Stimulated activated CD8-positive, alpha-beta memory T cell treated with anti-CD3 and anti-CD28 coated beads, Interleukin-4, amount 100 ng/mL, for 48 hours (primary cell): ENCODE measurements at places on chromosomes 16 and 17.

DNA sequence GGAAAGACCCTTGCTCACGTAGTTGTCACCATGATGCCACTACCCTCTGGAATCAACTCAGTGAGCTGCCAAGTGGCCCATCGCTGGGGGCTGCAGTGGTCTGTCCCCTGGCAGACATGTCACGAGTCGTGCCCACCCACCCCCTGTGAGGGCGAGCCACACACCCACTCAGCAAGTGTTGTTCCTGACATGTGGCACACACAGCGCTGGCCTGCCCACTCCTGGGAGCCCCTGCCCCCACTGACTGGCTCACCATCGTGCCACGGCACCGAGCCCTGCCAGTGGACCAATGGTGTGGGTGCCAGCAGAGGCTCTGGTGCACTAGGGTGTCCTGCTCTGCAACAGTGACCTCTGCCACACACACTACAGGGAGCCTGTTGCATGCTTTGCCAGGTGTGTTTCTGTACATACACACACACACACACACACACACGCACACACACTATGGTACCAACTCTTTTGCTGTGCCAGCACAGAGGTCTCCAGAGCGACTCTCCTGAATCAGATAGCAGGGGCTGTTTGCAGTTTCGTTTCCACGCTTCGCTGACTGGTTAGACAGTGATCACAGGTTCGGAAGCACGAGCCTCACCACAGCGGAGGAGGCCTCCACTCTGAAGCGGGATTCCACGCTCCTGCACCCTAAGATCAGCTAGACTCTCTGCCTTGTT is 7.7 kb downstream of the RTN4RL1 start:
- DNase-seq = no peak

GRCh38 chr17:65514082-65514481 is 47.4 kb downstream of the AXIN2 start:
- no peak for DNase-seq

DNA sequence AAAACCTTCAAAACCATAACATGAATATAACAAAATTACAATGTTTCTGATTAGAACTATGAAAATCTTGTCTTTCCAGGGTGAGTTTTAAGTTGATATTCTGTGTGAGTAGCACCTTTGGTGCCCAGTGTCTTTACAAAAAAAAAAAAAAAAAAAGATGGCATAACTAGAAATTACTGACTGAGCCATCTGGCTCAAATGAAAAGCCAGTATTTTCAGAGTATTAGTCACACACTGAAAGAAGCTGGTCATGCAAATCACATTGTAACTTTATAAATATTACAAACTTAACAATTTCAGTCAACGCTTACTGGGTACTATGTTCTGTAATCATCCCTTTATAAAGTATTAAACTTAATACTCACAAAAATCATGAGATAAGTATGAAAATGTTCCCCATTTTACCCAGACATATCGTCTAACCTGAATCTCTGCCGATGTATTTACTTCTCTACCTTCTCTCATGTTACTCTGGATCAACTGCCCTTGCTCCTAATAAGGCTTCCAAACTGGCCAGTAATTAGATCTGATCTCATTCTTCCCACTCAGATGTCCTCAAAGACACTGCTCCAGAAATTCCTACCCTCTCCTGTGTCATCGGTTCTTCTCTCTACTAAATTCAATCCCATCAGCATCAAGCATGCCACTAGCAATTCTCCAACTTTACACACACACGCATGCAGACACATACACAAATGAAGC is 25.4 kb downstream of the UBE2G1 start:
- no peak for DNase-seq

DNA sequence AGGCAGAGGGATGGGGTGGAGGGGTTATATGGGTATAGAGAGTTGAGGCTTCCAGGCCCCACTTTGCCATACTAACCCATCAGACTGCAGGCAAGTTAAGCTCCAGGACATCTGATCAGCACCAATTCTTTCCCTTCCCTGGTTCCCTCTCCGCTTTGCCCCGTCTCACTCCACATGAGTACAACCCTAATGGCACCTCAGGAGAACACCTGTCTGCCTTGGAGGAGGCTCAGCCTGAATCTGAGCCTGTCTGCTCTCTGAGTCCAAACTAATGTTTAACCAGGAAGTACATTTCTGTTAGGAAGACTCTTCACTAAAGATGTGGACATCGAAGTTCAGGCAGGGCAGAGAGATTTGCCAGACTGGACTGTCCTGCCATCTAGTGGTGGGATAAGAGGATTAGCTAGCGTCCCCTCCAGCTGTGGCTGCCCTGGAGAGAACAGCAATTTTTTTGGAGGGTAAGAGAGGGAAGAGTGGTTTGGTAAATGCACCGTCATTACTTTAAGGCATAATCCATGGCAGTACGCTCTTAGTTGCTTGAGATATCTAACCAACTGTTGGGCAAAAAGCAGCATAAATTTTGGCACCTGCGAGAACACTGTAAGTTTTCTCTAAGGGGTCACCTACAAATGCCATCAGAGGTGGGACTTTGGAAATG is 29.2 kb upstream of the LRRC75A start:
- peak; percentile 69 for DNase-seq

DNA sequence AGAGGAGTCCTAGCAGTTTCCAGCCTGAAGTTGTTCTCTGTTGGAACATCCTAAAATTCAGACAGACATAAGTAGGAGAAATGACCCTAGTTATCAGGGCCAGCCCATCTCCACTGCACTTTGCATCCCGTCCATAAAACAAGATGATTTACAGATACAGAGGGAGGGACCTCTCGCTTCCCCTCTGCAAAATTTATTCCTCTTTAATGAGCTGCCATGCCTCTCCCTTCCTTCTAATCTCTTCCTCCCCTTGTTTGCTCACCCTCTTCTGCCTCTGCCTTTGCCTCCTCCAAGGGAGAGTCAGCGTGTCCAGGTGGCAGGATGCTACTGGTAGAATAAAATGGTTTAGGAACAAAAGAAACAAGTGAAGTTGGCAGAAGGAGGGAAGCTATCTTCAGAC is 351.3 kb downstream of the SOX9 start:
- DNase-seq = no peak

DNA sequence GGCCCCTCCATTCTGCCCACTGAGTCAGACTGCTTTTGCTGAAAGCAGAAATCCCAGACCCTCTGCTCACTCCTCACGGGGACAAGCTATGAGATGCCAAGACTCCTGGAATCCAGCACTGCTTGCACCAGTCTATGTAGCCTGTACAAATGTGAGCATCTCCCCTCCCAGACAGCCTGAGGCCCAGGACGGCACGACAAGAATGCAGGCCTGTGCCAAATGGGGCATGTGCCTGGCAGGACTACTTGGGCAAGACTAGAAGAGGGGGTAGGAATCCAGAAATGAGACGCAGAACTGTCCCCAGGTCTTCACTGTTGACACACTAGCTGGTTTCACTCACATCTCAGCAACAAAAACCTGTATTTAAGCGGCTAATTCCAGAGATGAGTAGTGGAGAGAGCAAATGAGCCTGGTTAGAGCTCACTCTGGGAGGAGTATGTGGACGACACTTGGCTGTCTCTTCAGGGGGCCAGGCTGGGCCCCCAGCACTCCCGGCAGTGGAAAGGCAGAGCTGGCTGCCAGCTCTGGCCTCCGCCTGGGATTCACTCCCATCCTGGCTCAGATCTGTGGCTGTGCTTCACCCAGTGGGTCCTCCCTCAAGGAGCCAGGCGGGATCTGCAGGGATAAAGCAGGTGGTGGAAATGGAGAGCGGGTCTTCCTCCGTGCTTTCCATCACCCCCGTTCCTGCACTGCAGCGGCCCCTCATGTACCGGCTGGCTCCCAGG is 2.9 kb upstream of the MYO1C start:
- no peak for DNase-seq

DNA sequence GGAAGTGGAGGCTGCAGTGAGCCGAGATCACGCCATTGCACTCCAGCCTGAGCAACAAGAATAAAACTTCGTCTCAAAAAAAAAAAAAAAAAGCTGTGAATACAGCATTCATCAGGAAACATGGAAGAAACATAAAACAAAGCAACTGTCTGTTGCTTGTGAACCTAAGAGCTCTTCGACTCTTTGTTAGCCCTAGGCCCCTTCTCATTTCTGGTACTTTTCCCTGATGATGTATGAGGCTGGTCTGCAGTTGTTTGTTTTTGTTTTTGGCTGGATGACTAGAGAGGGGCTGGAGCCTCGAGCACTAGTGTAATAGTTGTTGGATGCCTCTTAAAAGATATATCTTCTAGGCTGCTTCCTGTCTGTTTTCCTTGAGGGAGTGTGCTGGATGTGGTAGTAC is 113.5 kb downstream of the MAP2K6 start:
- DNase-seq = no peak

DNA sequence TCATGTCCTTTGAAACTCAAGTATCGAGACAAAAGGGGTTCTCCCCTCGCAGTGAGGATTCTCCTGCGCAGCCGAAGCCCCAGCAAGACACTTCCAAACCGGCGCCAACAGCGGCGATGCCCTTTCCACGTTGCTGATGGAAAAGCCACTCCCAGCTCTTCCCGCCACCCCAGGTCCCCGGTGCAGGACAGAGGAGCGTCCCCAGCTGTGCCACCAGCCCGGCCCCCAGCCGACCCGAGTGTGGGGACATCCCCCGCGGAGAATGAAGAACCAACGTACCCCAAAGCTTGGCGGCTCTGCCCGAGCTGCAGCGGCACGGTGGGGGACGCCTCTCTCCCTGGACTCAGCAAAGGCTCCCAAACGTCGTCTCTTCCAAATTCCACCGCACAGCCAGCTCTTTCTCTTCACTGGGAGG is 573 bp downstream of the CHST6 start:
- no peak for DNase-seq

DNA sequence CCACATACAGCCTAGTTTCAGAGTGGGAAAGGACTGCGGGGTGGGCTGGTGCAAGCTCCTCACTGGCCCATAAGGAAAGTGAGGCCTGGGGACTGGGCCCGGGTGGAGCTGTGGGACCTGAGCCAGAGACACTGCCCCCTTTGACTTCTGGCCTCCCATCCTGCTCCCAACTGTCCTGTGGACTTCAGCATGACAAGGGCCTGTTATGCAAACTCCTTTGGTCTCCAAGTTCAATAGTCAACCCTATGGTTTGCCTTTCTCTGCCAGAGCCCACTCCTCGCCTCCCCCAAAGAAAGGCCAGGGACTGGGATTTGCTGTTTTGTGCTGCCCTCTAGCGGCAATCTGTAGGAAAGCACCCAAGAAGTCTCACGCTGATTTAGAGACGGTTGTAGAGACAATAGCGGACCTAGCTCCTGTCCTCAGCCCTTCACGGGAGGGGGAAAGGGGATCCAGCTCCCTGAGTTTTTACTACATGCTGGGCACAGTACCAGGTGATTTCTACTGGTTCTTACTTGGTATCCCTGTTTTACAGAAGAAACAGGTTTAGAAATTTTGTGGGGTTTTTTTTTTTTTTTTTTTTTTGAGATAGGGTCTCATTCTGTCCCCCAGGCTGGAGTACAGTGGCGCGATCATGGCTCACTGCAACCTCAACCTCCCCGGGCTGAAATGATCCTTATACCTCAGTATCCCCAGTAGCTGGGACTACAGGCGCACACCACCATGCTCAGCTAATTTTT is 1.2 kb upstream of the TLCD3B start:
- DNase-seq = peak; percentile 77

DNA sequence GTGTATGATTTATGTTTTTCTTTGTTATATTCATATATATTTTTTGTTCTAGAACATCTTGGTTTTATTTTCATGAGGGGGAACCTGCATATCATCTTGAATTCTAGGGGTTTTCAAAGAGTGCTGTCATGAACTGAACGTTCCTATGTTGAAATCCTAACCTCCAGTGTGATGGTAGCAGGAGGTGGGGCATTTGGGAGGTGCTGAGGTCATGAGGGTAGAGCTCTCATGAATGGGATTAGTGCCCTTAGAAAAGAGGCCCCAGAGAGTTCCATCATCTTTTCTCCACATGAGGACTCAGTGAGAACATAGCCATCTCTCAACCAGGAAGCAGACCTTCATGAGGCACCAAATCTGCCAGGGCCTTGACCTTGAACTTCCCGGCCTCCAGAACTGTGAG is 34.6 kb upstream of the CCDC182 start:
- no peak for DNase-seq

DNA sequence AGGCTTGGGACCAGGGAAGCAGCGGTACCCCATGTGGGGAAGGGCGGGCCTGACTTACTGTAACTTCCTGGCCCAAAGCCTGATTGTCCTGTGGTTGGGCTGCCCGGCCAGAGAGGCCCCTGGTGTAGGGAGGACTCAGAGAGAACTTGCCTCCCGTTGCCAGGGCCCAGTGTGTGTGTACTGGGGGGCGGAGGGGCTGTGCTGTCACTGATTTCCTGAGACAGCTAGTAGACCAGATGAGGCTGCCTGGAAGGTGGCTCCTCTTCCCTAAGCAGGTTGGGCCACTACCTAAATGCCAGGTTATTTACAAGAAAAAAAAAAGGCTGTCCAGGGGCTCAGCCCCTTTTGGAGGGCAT is 16.7 kb downstream of the SOCS3 start:
- DNase-seq = peak; percentile 52

DNA sequence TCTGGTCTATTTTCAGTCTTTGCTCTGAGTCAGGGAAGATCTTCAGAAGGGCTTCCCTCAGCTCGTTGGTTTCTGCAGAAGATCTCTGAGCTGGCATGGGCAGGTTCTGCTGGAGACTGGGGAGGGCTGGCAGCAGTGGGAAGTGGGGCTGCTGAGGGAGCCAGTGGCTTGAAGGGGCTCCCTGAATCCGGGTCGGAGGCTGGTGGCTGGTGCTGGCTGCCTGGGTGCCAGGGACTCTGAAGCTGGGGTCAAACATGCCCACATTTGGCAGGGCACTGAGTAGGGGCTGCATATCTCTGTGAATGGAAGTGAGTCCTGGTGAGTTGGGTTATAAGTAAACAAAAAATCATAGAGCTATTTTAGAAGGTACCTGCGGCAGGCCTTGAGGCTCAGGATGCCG is 67.0 kb downstream of the N4BP1 start:
- DNase-seq = no peak

DNA sequence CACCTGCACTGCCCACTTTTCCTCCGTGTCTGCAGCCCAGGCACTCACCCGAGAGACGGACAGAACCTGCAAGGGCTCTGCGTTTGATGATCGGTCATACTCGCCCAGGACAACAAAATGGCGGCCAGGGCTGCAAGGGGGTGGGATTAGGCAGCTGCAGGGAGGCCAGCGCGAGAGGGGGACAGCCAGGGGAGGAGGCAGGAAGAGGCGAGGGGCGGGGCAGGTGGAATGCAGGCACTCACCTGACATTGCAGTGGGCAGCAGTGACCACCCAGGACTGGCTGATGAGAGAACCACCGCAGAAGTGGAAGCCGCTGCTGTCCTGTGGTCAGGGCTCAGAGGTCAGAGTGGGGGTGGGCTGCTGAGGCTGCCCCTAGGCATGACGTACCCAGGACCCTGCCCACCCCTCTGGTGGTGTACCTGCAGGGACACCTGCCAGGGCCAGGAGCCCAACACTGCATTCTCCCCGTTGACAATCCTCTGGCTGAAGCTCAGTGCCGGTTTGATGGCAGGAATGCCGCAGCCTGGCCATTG is 917 bp downstream of the CTRL start:
- DNase-seq = no peak

GRCh38 chr17:20202141-20202621 is 193.0 kb downstream of the SPECC1 start:
- DNase-seq = no peak

- peak; percentile 58 for DNase-seq
Observed at GRCh38 chr17:50931144-50931908, 65.2 kb upstream of the TOB1 start.

- no peak for DNase-seq
Observed at GRCh38 chr16:23700509-23700908, 12.5 kb downstream of the ERN2 start.

- DNase-seq = no peak
Observed at GRCh38 chr17:27530764-27531391, 74.6 kb downstream of the KSR1 start.

- DNase-seq = no peak
Observed at GRCh38 chr17:59526451-59526850, 39.0 kb upstream of the DHX40 start.

- DNase-seq = peak; percentile 79
Observed at GRCh38 chr16:58020628-58021521, 4.7 kb upstream of the MMP15 start.
